ENCODE measurements at places on chromosomes 1 and 21.

DNA sequence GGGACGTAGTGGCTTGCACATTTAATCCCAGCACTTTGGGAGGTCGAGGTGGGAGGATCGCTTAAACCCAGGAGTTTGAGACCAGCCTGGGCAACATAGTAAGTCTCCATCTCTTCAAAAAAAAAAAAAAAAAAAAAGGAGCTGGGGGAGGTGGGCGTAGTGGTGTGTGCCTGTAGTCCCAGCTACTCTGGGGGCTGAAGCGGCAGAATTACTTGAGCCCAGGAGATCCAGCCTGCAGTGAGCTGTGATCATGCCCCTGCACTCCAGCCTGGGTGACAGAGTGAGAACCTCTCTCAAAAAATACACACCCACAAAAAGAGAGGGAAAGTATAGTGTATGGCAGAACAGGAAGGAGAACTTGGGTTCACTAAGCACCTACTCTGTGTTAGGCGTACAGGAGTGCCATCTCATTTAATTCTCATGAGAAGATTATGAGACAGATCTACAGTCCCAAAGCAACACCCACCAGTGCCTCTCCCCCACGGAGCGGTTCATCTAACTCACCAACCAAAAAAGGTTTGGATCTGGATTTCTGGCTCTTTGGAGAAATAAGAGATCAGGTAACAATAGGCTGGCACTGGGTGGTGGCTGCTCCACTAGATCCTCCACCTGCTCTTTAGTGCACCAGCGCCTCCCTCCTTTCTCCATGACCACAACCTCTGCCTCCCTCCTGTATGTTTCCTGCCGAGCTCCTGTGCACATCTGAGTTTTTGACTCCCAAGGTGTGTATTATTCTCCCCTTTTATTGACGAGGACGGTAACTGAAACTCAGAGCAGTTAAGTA is 1.4 kb upstream of the TRAF5 start:
- H3K27ac ChIP-seq, result no peak overlapping the region
- H3K4me1 ChIP-seq, result peaks cover 12% of the 10 kb centered on the region
- no peaks in the 10 kb centered on the region for H3K36me3 ChIP-seq

GRCh38 chr1:155196103-155196892 is 11.4 kb downstream of the THBS3 start:
- no peak overlapping the region for H3K27ac ChIP-seq
- H3K4me1 ChIP-seq, result peaks cover 30% of the 10 kb centered on the region
- no peaks in the 10 kb centered on the region for H3K27me3 ChIP-seq

- no peak overlapping the region for H3K27ac ChIP-seq
- peaks cover 13% of the 10 kb centered on the region for H3K4me1 ChIP-seq
- H3K36me3 ChIP-seq, result no peaks in the 10 kb centered on the region
- H3K4me3 ChIP-seq, result peak overlapping the region; percentile 98
These were observed 979 bp downstream of the PIGM start for GRCh38 chr1:160030657-160031364.

GRCh38 chr1:243748706-243749283 is 101.2 kb downstream of the AKT3 start:
- H3K36me3 ChIP-seq, result no peaks in the 10 kb centered on the region
- peak; percentile 69 for DNase-seq
- no peak overlapping the region for H3K27ac ChIP-seq

DNA sequence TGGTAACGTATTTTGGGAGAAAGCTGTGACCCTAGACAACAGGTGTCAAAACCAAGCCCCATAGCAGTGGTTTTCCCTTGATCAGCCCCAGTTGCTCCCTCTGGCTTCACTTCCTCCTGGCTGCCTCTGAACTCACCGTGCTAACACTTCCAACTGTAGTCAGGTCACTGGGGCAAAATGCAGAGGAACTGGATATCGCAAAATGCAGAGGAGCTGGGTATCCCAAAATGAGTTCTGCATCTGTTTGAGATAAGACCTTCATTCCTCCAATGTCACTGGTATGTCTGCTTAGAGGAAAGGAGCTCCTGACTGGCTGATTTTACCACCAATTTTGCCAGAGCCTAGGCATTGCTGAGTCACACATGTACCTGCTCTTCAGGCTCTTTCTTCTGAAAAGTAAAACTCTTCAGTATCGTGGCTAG is 19.6 kb upstream of the TACSTD2 start:
- DNase-seq, result peak; percentile 30
- H3K36me3 ChIP-seq, result no peaks in the 10 kb centered on the region
- H3K4me3 ChIP-seq, result no peak overlapping the region

DNA sequence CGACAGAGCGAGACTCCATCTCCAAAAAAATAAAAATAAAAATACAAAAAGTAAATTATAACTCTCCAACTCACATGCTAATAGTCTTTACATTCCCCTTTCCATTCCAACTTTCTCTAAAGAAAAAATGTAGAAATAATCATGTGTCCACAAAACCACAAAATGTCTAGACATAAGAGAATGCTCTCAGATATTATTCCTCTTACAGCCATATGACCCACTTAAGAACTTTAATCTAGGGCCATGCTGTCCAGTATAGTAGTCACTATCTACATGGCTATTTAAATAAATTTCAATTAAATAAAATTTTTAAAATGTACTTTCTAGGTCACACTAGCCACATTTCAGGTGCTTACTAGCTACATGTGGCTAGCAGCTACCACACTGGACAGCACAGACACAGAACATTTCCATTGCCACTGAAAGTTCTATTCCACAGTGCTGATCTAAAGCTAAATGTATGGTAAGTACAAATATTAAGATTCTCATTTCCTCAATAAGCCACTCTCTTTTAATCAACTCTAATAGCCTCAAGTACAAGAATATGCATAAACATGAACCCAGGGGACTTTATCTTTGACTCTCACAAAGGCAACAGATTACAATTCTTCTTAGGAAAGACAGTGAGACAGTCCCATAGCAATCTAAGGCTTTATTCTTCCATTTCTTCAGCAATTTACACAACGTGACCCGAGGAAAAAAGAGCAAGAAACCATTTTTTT is 138.6 kb downstream of the RERE start:
- H3K4me3 ChIP-seq, result no peak overlapping the region
- no peaks in the 10 kb centered on the region for H3K27me3 ChIP-seq
- no peak overlapping the region for H3K27ac ChIP-seq
- peaks cover 11% of the 10 kb centered on the region for H3K4me1 ChIP-seq
- H3K36me3 ChIP-seq, result no peaks in the 10 kb centered on the region

- H3K4me3 ChIP-seq, result no peak overlapping the region
- peak; percentile 18 for DNase-seq
- peaks cover 4% of the 10 kb centered on the region for H3K4me1 ChIP-seq
- no peak overlapping the region for H3K27ac ChIP-seq
These were observed 3.1 kb downstream of the ACTA1 start for GRCh38 chr1:229430761-229431283.

- peak; percentile 80 for DNase-seq
- H3K27me3 ChIP-seq, result no peaks in the 10 kb centered on the region
- peaks cover 22% of the 10 kb centered on the region for H3K36me3 ChIP-seq
- H3K27ac ChIP-seq, result peak overlapping the region; percentile 92
- H3K4me1 ChIP-seq, result peaks cover 15% of the 10 kb centered on the region
These were observed 13.8 kb upstream of the SFN start for GRCh38 chr1:26848941-26849774.

GRCh38 chr1:40872276-40872675 is 10.1 kb upstream of the CITED4 start:
- H3K4me3 ChIP-seq, result no peak overlapping the region
- H3K4me1 ChIP-seq, result peaks cover 39% of the 10 kb centered on the region
- no peaks in the 10 kb centered on the region for H3K27me3 ChIP-seq
- DNase-seq, result no peak
- H3K27ac ChIP-seq, result no peak overlapping the region

GRCh38 chr1:32082022-32082421 is 9.3 kb downstream of the TMEM39B start:
- DNase-seq, result no peak
- H3K4me1 ChIP-seq, result no peaks in the 10 kb centered on the region
- H3K27ac ChIP-seq, result no peak overlapping the region

- H3K4me1 ChIP-seq, result no peaks in the 10 kb centered on the region
- no peak overlapping the region for H3K4me3 ChIP-seq
- no peaks in the 10 kb centered on the region for H3K36me3 ChIP-seq
- H3K27ac ChIP-seq, result no peak overlapping the region
- DNase-seq, result peak; percentile 40
- no peaks in the 10 kb centered on the region for H3K27me3 ChIP-seq
These were observed 58.0 kb upstream of the GFI1 start for GRCh38 chr1:92544756-92545165.

GRCh38 chr1:54357967-54358366 is 48.2 kb downstream of the SSBP3 start:
- no peak overlapping the region for H3K4me3 ChIP-seq
- DNase-seq, result no peak
- H3K27me3 ChIP-seq, result no peaks in the 10 kb centered on the region
- H3K36me3 ChIP-seq, result no peaks in the 10 kb centered on the region

DNA sequence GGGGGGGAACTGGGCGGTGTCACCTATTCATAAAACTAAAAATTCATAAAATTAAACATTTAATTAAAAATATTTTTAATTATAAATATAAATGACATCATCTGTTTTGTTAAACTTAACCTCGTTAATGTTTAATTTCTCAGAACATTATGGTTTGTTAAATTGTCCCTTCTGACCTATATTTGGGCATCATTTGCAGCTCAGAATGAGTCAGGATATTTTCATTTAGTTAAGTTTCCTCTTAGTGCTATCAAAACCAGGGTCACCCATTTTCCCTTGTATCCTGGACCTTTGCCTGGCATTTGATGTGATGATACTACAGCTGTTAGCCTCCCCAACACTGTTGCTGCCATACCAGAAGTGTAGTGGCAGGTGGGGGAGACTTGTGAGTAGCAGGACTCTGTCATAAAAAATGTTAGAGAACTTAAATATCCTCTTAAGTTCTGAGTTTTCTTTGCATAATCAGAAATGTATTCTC is 30.3 kb downstream of the TSNAX start:
- peaks cover 8% of the 10 kb centered on the region for H3K36me3 ChIP-seq
- no peak for DNase-seq
- H3K27ac ChIP-seq, result no peak overlapping the region
- no peaks in the 10 kb centered on the region for H3K27me3 ChIP-seq

GRCh38 chr1:202568410-202568809 is 141.8 kb downstream of the SYT2 start:
- no peaks in the 10 kb centered on the region for H3K36me3 ChIP-seq
- H3K27ac ChIP-seq, result peak overlapping the region; percentile 20
- no peak overlapping the region for H3K4me3 ChIP-seq
